ENCODE measurements at places on chromosomes 4 and X.

DNA sequence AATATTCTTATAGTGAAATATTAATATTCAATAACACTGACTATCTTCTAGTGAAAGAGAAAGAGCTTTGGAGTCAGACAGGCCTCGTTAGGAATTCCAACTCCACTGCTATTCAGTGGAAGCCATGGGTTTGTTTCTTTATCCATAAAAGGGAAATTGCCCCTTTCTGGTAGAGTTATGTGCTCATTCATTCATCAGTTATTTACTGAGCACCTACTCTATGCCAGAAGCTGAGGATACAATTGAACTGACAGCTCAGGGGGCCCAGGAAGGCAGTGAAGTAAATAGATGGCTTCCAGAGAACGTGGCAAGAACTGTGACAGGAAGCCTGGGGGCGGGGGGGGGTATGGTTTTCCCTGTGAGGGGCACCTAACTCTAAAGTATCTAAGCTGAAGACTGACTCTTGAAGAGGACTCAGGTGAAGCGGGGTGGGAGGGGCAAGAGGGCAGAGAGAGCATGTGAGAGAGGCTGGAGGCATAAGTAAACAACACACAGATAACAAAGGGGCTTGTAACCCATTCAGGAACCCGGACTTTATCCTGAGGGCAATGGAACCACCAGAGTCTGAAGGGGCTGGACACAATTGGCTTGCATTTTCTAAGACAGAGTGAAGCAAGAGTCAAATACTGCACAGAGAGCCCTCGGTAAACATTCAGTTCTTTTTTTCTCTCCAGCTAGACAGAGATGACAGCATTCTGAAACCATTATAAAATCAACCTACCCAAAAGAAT is 20.3 kb downstream of the ANXA5 start:
- no peak for DNase-seq

GRCh38 chrX:69505772-69506616 is 1.9 kb downstream of the NALF2 start:
- DNase-seq = no peak

GRCh38 chr4:120685756-120686278 is 236.7 kb downstream of the PRDM5 start:
- no peak for DNase-seq

GRCh38 chrX:140508958-140509357 is 4.1 kb upstream of the SOX3 start:
- no peak for DNase-seq

DNA sequence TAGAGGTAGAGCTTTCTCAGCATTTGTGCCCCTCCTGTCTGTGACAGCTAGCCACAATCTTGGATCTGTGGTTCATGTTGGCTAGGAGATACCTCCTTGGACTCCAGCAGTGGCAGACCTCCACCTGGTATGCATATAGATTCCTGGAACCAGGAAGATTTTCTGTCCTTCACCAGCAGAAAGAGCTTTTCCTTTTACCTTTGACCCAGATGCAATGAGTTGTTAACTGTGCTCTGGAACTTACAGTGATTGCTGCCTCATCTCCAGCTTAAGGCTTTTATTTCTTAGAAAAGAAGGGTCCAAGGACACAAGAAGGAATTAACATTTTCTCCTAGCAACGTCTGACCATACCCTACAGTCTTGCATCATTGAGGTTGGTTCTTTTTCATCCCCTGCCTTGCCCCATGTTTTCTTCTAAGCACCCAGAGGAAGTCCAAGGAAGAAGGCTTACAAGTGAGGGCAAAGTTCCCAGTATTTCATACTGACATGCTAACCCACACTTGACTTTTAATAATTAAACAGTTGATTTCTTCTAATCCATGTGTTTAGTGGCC is 217.1 kb upstream of the ARHGAP24 start:
- DNase-seq = no peak

DNA sequence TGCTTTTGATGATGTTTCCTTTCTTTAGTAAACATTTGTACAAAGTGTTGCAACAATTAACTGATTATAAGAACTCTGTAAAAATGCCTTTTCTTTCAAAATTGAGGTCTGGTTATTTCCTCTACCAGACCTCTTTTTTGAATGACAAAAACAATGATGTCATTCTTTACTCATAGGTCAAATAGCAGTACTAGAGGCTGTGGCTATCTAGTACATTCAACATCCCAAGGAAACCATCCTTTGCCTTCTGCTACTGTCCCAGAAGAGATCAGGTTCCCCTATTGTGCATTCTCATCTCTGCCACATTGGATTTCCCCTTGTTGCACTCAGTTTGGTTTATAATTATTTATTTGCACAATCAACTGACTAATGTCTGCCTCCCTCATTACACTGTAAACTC is 19.1 kb upstream of the MAD2L1 start:
- no peak for DNase-seq

- DNase-seq = no peak
Observed at GRCh38 chr4:89556601-89557305, 249.2 kb upstream of the GPRIN3 start.

DNA sequence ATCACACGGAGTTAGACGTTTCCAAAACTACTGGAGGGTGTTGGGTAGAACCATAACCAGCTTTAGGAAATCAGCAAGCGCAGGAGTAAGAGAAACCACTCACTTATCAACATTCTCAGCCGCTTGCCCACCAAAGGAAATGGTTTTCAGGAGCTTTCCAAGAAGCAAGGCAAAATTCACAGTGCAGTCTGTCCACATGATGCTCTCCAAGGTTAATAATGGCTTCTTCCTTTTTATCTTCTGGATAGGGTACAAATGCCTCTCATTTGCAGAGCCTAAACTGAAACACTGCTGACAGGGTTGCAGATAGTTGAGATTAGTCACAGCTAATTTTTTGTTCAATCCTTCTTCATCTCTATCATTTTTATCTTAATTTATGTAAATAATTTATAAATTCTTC is 705.4 kb downstream of the RAB28 start:
- DNase-seq = no peak

DNA sequence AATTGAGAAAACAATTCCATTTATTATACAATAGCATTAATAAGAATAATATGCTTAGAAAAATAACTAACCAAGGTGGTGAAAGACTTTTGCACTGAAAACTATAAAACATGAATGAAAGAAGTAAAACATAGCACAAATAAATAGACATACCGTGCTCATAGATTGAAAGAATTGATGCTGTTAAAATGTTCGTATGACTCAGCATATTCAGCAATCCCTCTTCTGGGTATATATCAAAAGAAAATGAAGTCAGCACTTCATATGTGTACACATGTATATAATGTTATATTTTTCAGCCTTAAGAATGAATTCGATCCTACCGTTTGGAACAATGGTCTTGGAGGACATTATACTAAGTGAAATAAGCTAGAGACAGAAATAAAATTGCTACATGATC is 716.3 kb downstream of the GLUD2 start:
- DNase-seq = no peak

- peak; percentile 83 for DNase-seq
Observed at GRCh38 chr4:152500800-152501434, 35.0 kb downstream of the FBXW7 start.

- no peak for DNase-seq
Observed at GRCh38 chrX:72255864-72256263, 17.0 kb upstream of the ERCC6L start.

DNA sequence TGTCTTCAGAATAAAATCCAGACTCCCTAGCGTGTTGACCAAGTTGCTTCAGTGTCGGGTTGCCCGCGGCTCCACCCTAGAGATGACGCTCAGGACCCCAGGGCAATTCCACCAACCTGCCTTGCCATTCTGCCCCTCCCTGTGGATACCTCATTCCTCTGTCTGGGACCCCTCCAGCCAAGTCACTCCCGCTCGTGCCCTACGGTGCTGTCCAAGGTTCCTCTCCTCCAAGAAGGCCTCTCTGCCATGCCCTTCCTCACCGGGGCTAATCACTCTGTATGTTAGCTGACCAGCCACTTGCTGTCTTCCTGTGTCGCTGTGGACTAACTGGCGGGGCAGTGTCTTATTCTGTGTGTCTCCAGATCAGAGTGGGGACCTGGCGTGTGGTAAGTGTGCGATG is 46.6 kb downstream of the TENM3 start:
- no peak for DNase-seq

- DNase-seq = no peak
Observed at GRCh38 chr4:165541851-165542459, 163.1 kb downstream of the CPE start.

GRCh38 chr4:8281519-8282133 is 12.1 kb downstream of the HTRA3 start:
- DNase-seq = no peak

DNA sequence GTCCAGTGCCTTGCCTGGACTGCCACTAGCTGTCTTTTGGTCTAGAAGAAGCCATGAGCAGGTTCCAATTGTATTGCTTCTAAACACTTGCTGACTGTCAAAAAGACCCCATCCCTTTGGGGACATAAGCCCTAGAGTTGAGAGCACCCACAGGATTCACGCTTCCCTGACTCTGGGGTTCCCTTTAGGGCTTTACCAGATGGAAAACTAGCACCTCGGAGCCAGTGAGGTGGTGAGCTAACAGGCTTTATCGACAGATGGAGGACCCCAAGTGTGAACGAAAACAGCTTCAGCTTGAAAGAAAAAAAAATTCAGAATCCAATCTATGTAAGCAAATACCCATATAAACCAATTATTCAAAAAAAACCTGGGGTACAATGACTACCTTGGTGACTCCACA is 90.8 kb downstream of the NAA11 start:
- no peak for DNase-seq

DNA sequence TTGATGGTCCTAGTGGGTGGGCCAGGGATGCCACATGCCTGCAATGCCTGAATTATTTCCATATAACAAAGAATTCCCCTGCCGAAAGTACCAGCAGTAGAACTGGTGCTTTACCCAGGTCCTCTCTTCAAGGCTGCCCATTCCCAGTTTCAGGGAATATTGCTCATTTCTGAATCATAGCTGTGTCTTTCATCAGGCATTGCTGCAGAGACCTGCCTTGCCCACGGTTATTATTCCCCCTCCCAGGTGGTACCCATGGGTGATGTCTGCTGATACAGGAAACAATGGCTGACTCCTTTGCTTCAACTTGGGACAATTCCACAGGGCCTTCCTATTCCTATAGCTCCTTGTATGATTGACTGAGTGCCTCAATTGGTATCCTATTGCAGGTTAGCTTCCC is 9.7 kb upstream of the IQCM start:
- DNase-seq = no peak

DNA sequence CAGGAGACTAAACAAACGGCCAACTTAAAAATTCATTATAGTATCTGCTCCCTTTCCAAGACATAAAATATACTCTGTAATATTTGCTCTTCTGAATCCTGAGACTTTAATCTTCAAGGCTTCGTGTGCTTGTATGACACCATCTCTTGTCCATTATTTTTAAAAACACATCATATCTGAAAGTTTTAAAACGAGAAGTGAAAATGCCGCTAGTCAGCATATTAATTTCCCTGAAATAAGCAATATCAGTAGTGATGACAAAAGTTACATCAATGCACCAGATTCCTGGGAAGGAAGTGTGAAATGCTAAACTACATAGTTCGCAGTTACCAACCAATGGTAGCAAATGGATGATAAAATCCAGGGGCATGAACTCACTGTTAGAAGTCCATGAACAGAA is 66.8 kb upstream of the EXOC1L start:
- DNase-seq = no peak

GRCh38 chrX:41153448-41153847 is 68.2 kb downstream of the USP9X start:
- no peak for DNase-seq

- DNase-seq = no peak
Observed at GRCh38 chrX:8139716-8140115, 31.4 kb downstream of the VCX2 start.

GRCh38 chr4:62676962-62677361 is 1476.8 kb downstream of the ADGRL3 start:
- peak; percentile 5 for DNase-seq

DNA sequence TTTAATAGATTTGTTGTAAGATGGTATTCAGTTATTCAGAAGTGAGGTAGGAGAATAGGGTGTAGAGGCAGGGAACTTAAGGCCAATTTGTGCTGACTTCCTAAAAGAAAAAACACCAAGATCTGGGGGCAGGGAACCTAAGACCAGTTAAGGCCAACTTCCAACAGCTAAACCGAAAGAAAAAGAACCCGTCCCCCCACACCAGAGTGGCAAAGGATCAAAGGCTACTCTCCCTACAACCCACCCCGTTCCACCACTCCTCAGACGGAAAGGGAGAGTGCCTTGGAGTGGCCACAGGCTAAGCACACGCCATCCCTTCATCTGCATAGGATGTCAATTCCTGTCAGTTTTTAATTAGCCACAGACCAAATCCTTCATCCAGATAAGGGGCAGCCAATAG is 3.7 kb upstream of the ZNF718 start:
- no peak for DNase-seq

GRCh38 chr4:152708796-152709195 is 29.0 kb upstream of the TMEM154 start:
- no peak for DNase-seq

DNA sequence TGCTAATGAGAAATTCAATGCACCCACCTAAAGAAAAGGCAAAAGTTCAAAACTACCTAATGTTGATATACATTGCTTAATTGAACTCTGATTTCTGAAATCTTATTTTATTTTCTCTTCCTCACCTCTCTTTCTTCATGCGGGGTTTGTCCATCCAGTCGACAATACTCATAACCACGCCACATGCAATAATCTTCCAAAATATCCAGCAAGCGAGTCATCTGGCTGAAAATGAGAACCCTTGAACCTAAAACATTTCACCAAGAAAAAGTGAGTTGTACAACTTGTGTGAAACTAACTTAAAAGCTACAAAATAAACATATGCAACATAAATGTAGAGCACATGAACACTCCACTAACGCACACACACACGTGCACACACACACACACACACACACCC is 26.7 kb downstream of the SMARCA1 start:
- no peak for DNase-seq

GRCh38 chr4:172517391-172517790 is 651.2 kb upstream of the GALNT7 start:
- DNase-seq = no peak

DNA sequence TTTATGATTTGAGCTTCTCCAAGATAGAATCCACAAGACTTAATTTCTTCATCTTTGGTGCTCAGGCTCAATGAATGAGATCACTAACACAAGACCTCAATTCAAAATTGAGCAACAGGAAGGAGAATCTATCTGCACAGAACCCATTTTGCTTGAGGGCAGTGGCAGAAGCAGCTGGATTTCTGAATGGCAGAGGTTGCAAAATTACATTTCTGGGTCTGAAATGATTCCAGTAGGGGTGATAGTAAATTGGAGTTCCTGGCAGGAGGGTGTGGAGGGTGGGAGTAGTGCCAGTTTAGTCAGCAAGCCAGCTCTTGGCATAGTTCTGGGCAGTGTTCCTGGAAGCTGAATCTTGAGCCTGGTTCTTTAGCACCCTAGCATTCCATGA is 281.1 kb downstream of the SLC7A11 start:
- no peak for DNase-seq

- no peak for DNase-seq
Observed at GRCh38 chrX:126670258-126670657, 117.6 kb upstream of the DCAF12L1 start.

GRCh38 chrX:25872786-25873185 is 265.4 kb upstream of the MAGEB18 start:
- no peak for DNase-seq

DNA sequence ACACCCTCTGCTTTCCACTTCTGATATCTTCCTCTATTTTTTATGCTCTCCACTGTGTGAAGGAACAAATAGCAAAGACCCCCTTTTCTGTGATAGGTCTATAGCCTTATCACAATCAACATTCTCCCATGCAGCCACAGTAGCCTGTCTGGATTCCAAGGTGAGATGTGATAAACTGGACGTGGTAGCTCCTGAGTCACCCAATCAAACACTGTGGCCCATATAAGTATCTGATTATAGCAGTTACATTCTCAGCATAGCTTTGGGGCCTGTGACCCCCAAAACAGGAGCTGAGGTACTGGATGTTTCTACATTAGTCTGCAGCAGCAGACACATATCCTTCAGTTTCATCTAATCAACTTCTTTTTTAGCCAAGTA is 172.7 kb upstream of the IGFBP7 start:
- no peak for DNase-seq
